Natural killer cell (primary cell): ENCODE measurements at places on chromosomes 3 and 15. TPM values are rescaled to one million over a fixed set of nuclear protein-coding genes. Genes with fewer than 3 reads are reported as not detected.

Gene PP2D1
- not detected for total RNA-seq

Gene RASL12
- total RNA-seq, result not detected

Gene KBTBD13
- not detected for total RNA-seq

- DNase-seq, result peak; percentile 42
These were observed 72.3 kb downstream of the CORO2B start for GRCh38 chr15:68650901-68651709.

GRCh38 chr3:126448136-126448892 is 27.4 kb downstream of the ZXDC start:
- DNase-seq, result no peak

DNA sequence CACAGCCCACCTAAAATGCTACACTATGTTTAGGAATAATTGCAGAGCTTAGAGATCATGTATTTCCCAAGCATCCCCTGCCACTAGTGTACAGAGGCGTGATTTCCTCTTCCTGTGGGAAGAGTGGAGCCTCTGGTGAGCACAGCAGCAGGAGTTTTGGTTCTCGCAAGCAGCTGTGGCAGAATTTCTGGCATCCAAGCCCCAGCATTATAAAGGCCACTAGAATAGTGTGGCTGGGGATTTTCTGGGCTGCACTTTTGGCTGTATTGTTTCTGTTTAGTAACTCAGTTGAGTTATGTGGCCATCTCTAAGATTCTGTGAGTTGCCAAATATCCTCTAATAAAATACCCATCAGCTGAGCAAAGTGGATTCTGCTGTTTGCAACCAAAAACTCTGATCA is 64.7 kb downstream of the GPR176 start:
- DNase-seq, result no peak

GRCh38 chr3:50524746-50525145 is 21.3 kb upstream of the CACNA2D2 start:
- DNase-seq, result no peak
